ENCODE measurements at places on chromosomes 7 and 10.

- DNase-seq, result no peak
Measured at GRCh38 chr10:44327461-44327860, 57.4 kb downstream of the CXCL12 start.

GRCh38 chr7:128788446-128789412 is 3.0 kb upstream of the CCDC136 start:
- DNase-seq, result no peak

DNA sequence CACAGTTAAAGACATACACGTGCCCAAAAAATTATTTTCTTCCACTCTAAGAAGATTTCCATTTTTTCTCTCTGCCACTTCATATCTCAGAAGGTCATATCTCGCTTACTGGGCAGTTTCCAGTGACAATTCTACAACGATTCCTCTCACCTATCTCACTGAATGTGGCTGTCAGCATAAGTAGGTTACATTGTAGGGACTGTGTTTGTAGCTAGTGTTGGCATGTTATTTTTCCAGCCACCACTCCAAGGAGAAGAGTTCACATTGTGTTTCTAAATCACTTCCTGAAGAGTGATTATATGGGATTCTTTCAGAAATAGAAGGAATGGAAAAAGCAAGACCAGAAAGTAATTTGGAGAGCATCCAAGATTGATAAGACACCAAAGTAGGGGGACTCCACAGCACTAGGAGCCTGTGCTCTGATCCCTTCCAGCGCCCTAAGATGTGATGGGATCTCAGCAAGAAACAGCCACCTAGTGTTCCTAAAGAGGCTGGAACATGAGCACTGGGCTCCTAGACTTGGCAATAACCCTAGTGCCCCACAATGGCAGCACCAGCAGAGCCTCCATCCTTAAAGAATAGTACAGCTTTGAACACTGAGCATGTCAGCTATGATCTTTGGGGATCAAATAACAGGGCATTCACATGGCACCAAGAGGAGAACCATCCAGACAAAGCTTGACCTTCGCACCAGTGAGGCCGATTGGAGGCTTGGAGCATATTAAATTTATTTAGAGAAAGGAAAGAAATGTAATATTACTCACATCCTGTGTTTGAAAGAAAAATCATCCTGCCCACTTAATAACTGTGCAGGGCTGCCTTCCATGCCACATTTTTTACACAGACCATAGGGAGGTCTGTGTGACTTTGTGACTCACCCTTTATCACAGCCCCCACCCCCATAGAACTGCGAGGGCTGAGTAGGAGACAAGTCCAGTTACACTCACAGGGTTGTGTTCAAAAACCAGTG is 51.8 kb downstream of the CAV1 start:
- DNase-seq, result no peak

DNA sequence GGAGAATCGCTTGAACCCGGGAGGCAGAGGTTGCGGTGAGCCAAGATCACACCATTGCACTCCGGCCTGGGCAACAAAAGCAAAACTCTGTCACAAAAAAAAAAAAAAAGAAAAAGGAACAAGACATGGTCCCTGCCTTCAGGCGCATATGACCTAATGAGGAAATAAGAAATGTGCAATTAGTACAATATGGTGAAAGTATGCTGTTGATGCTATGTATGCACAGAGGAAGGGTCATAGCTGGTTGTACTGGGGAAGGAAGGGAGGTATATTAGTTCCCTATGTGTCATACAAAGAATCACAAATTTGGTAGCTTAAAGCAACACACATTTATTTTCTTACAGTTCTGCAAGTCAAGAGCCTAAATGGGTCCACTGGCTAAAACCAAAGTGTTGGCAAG is 97.8 kb upstream of the MPP7 start:
- peak; percentile 85 for DNase-seq

DNA sequence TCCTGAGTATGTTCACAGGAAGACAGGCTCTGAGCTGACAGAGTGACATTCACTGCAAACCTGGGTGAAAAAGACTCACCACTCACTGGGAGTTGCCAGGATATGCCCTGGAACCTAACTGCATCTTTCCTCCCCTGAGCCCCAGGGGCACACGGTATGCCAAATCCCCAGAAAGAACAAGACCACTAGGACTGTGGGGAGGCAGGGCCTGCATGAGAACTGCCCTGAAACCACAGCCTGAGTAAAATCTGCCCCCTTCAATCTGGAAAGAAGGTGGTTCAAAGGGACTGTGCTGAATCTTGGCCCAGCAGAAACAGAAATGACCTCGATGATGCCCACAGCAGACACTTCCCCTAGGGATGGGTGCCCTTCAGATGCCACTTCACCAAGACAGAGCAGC is 6.5 kb downstream of the FAM53B start:
- no peak for DNase-seq

DNA sequence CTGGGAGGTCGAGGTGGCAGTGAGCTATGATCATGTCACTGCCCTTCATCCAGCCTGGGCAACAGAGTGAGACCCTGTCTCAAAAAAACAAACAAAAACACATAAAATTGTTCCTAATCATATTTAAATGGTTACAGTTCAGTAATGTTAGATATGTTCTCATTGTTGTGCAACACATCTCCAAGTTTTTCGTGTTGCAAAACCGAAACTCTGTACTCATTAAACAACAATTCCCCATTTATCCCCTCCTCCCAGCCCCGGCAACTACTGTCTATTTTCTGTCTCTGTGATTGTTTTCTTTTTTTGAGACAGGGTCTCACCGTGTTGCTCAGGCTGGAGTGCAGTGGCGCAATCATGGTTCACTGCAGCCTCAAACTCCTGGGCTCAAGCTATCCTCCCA is 16.1 kb upstream of the PRXL2A start:
- peak; percentile 79 for DNase-seq

DNA sequence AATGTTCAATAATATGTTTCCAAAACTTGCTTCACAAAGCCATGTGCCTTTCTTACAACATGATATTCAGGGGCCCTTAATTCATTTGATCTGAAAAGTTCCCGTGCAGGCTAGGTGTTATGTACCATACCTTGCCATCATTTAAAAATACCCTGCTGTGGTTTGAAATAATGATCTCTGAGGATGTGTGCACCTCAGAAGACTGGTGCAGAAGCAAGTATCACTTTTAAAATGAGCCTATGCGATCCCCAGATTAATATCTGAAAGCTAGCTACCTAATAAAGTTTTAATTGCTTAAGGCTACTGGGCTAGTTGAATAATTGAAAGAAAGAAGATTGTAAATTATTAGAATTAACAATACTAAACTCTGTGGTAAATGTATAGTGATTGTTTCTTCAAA is 262.4 kb downstream of the CDK14 start:
- DNase-seq, result no peak

GRCh38 chr10:77251297-77252013 is 386.2 kb downstream of the KCNMA1 start:
- peak; percentile 37 for DNase-seq

- no peak for DNase-seq
Measured at GRCh38 chr10:70306181-70306705, 22.4 kb upstream of the NPFFR1 start.
